ENCODE measurements at places on chromosomes 2 and 18.

DNA sequence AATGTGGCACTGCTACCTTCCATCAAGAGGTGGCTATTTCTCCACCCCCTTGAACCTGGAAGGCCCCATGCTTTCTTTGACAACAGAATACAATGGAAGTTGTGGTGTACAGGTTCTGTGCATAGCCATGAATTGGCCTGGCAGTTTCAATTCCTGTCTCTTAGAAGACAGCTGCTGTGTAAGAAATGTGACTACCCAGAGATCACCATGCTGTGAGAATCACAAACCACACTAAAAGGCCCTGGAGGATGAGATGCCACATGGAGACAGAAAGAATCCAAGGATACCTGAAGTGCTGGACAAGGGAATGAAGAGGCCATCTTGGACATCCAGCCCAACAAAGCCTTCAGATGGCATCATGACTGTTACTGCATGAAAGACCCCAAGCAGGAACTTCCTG, 47.7 kb upstream of the EHBP1 start:
- H3K36me3 ChIP-seq, result no peaks in the 10 kb centered on the region
- H3K4me1 ChIP-seq, result peaks cover 27% of the 10 kb centered on the region
- peak overlapping the region; percentile 80 for H3K27ac ChIP-seq

DNA sequence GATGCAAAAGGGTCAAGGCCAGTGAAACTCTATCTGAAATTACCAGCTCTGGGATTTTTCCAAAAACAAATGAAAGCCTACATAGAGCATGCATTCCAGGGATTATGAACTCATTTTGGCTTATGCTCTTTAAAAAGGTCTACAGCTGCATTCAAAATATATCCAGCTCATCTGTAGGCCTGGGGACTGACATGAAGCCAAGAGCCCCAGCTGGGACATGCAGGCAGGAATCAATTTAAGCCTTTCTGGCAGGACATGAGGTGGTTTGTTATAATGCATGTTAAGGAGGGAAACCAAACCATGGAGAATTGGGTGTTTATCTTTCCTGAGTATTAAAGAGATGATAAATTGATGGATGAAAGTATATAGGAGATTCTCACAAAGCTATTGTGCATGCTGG, 164.5 kb downstream of the RBM43 start:
- no peak overlapping the region for H3K4me3 ChIP-seq
- no peak overlapping the region for H3K27ac ChIP-seq

DNA sequence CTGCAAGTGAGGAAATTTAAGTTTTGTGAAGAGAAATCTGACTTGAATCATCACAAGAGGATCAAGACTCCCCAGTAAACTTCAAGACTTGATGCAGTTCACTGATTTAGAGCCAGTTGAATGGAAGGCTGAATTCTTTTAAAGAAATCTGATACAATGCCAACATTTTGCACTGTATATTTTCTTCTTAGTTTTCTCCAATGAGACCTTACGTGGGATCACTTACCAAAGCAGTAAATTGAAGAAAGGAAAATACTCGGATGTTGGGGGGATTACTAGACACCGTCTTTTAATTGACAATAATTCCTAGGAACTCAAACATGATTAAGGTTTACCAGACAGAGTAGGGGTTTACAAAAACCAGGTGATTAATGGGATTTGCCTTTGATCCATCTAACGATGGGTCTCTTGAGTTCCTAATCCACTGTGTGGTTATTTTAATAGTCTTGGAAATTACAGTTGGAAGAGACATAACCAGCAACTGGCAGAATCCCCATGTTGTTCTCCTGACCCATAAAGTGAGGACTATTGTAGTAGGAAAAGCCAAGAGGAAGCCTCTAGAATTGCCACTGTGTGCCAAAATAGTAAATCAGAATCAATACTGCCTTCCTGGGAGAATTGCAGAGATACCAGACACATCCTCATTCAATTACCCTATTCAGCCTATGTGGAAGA, 354.5 kb downstream of the PID1 start:
- no peak overlapping the region for H3K27ac ChIP-seq
- DNase-seq, result no peak
- no peaks in the 10 kb centered on the region for H3K27me3 ChIP-seq

- H3K27ac ChIP-seq, result no peak overlapping the region
- peaks cover 6% of the 10 kb centered on the region for H3K4me1 ChIP-seq
- peaks cover 9% of the 10 kb centered on the region for H3K27me3 ChIP-seq
- no peaks in the 10 kb centered on the region for H3K36me3 ChIP-seq
- peak overlapping the region; percentile 40 for H3K4me3 ChIP-seq
Observed at GRCh38 chr2:33214436-33214835, 262.0 kb upstream of the RASGRP3 start.

- DNase-seq, result no peak
- H3K27me3 ChIP-seq, result no peaks in the 10 kb centered on the region
- H3K4me1 ChIP-seq, result peaks cover 90% of the 10 kb centered on the region
- no peak overlapping the region for H3K4me3 ChIP-seq
Observed at GRCh38 chr2:134319596-134320254, 65.9 kb downstream of the MGAT5 start.

- no peak overlapping the region for H3K27ac ChIP-seq
- H3K4me3 ChIP-seq, result no peak overlapping the region
- H3K36me3 ChIP-seq, result no peaks in the 10 kb centered on the region
- no peaks in the 10 kb centered on the region for H3K4me1 ChIP-seq
Observed at GRCh38 chr2:189254268-189254883, 74.8 kb upstream of the COL5A2 start.

DNA sequence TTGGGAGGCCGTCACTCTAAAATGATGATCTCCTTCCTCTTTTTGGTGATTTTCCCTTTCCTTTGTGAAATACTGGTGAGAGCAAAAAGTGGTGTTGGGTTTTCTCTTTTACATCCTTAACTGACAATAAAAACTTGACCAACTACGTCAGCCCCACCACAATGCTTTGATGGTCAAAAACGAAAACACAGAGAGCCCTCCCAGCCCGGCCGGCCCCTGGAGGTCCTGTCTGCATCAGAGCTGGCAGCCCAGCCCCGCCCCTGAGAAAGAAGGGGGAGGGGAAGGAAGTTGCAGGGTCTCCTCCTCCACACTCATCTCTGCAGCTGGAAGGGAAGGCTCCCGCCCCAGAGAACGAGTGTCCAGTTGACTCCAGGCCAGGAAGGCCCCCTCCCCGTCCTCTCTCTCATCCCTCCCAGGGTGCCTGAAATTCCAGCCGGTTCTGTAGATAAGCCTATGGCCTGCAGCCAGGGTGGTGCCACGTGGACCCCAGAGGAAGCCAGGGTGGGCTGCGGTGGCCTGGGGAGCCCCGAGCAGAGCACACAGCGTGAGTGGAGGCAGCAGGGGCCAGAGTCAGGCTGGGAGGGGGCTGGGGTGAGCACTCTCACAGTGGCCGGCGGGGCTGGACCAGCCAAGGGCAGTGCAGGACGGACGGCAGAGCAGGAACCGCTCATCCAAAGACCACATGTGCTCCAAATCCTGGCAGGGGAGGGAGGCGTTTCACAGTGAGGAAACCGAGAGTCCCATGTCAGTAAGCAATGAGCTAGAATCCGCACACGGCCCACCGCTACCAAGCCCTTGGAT, 19.8 kb downstream of the BIN1 start:
- H3K4me1 ChIP-seq, result peaks cover 67% of the 10 kb centered on the region
- DNase-seq, result peak; percentile 48
- peak overlapping the region; percentile 82 for H3K4me3 ChIP-seq
- peak overlapping the region; percentile 91 for H3K27ac ChIP-seq
- no peaks in the 10 kb centered on the region for H3K27me3 ChIP-seq
- no peaks in the 10 kb centered on the region for H3K36me3 ChIP-seq

DNA sequence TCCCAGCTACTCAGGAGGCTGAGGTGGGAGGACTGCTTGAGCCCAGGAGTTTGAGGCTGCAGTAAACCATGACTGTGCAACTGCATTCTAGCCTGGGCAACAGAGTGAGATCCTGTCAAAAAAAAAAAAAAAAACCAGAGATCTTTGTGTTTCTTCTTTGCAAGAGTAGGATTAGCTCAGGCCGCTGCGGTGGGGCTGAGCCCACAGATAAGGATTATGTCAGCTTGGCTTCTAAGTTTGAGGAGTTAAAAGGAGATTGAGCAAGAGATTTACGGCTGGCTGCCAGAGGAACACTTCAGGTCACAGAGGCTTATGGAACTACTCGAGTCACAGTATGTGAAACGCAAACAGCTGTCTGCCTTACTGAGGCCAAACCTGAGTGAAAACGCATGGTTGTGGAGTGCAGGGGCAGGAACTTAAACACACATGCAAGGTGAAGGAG, 146.7 kb upstream of the L3MBTL4 start:
- H3K4me1 ChIP-seq, result no peaks in the 10 kb centered on the region
- H3K36me3 ChIP-seq, result no peaks in the 10 kb centered on the region
- no peak overlapping the region for H3K4me3 ChIP-seq

DNA sequence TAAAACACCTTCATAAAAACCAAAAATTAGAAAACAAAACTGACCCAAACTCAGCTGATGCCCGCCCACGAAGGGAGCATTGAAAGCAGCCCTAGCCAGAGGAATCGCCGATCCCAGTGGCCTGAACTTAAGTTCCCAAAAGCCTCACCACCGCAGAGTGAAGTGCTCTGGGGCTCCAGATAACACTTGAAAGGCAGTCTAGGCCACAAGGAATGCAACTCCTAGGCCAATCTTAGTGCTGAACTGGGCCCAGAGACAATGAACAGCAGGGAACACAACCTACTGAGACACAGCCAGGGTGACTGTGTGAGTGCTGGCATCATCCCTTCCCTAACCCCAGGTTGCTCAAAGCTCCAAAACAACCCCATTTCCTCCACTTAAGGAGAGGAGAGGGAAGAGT, 59.6 kb upstream of the CHN1 start:
- no peaks in the 10 kb centered on the region for H3K27me3 ChIP-seq
- no peak overlapping the region for H3K4me3 ChIP-seq
- H3K4me1 ChIP-seq, result no peaks in the 10 kb centered on the region
- H3K36me3 ChIP-seq, result peaks cover 44% of the 10 kb centered on the region

GRCh38 chr2:109148117-109148746, 19.2 kb downstream of the SH3RF3 start:
- no peak overlapping the region for H3K27ac ChIP-seq
- H3K27me3 ChIP-seq, result no peaks in the 10 kb centered on the region
- no peaks in the 10 kb centered on the region for H3K36me3 ChIP-seq
- H3K4me1 ChIP-seq, result peaks cover 5% of the 10 kb centered on the region

DNA sequence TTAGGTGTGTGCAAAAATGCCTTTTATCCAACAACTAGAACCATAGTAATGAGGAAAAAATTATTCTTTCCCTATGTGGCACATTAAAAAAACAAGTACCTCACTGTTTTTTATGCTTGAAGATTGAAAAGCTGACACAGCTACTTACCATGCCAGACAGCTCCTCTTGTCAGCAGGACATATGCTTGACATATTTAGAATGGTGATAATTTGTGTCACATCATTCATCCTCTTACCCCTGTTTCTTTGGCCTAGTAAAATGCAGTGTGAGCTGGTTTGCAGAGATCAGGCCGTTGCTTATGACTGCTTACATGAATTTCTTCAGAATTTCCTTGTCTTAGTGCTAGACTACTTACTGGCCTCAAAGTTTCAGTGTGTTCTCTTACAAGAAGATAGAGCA, 869.9 kb downstream of the LRP1B start:
- DNase-seq, result no peak
- H3K27ac ChIP-seq, result no peak overlapping the region
- H3K4me3 ChIP-seq, result no peak overlapping the region
- H3K27me3 ChIP-seq, result no peaks in the 10 kb centered on the region

GRCh38 chr2:237025090-237025865, 60.4 kb upstream of the COPS8 start:
- no peak overlapping the region for H3K4me3 ChIP-seq
- H3K27me3 ChIP-seq, result peaks cover 6% of the 10 kb centered on the region
- no peaks in the 10 kb centered on the region for H3K4me1 ChIP-seq
- no peak for DNase-seq

DNA sequence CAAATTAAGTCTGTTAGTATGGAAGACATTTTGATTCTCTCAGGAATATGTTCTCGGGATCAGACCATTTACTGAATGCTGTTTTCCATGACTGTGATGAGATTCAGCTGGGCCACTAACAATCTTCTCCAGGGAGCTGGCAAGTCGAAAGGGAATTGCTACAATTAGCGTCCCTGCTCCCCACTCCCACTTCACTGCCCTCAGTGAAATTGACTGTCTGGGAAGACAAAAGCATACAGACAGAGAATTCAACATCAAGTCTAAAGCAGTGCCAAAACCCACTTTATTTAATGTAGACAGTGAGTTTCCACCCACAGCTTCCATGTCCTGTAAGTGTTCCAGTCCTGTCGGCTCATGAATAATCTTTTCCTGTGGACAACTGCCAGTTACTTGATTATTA, 34.0 kb upstream of the COL3A1 start:
- no peaks in the 10 kb centered on the region for H3K36me3 ChIP-seq
- H3K4me3 ChIP-seq, result no peak overlapping the region

- no peaks in the 10 kb centered on the region for H3K36me3 ChIP-seq
- peaks cover 14% of the 10 kb centered on the region for H3K4me1 ChIP-seq
- no peak overlapping the region for H3K27ac ChIP-seq
- no peak for DNase-seq
- H3K27me3 ChIP-seq, result no peaks in the 10 kb centered on the region
Observed at GRCh38 chr2:1222056-1222455, 191.2 kb upstream of the TPO start.

DNA sequence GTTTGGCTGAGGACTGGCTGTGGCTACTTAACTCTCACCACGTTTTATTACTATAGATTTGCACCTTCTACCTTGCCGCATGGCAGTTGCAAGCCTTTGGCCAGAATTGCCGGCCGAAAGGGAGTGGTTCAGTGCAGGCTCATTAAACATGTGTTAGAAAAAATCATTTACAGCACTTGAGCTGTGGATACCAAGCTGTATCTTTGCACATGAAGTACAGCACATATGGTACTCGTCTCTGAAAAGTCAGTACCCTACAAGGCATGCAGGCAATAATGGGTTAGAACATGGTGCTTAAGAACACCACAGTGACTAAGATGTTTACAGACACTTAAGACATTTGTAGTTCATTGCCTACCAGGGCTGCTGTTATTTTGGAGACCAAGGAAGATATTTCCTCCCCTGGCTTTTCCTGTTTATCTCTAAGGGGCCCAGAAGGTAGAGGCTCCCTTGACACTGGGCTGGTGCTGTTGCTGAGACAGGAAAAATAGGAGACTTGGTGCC, 103.1 kb downstream of the ZNF532 start:
- H3K36me3 ChIP-seq, result peaks cover 59% of the 10 kb centered on the region
- H3K27ac ChIP-seq, result peak overlapping the region; percentile 94
- DNase-seq, result no peak

DNA sequence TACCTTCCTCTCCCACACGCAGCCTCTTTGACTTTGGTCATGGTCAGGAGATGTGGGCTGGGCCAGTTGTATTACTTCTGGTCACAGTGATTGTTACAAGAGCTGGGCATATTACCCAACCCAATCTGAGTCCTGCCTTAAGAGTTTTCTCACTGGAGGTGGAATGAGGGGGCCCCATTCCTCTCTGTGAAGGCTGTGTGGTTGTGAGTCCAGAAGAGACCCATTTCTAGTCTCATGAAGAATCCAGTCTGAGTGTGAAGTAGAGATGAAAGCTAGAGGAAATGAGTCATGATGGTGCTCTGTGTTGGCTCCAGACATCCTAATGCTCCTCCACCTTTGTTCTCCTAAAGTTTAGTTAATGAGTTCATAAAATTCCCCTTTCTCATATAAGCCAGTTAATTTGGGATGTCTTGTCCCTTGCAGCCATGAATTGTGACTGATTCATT, 50.8 kb upstream of the RASGRP3 start:
- H3K4me3 ChIP-seq, result no peak overlapping the region
- H3K27ac ChIP-seq, result no peak overlapping the region
- H3K27me3 ChIP-seq, result no peaks in the 10 kb centered on the region
- DNase-seq, result no peak

All from activated B cell treated with CpG ODN at 0.5 μM for 24 hours (primary cell).